ENCODE measurements at places on chromosomes 4 and X. TPM values are rescaled to one million over a fixed set of nuclear protein-coding genes. Genes with fewer than 3 reads are reported as not detected.
A peak's percentile ranks its signal among the peaks of the same experiment; 100 is the strongest.

The SPANXN3 gene
- total RNA-seq, result not detected

The KLHL8 gene
- 6.5 TPM for total RNA-seq

The OTUD6A gene
- 0.13 TPM for total RNA-seq

DNA sequence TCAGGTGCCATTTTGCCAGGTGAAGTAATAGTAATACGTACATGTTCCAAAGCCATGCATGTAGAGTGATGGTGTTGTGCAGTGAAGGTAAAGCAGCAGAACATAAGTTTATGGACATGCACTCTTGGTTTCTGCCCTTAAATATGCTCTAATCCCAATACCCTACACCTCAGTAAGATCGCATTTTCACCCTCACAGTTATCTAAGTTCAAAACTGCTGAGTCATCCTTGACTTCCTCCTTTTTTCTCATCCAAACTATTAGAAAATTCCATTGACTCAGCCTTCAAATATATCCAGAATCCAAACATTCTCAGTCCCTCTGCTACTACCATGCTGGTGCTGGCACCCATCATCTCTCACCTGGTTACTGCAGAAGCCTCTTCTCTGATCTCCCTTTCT is 652.9 kb upstream of the IGFBP7 start:
- DNase-seq, result no peak

- DNase-seq, result no peak
Measured at GRCh38 chr4:168879188-168879587, 130.9 kb downstream of the CBR4 start.

DNA sequence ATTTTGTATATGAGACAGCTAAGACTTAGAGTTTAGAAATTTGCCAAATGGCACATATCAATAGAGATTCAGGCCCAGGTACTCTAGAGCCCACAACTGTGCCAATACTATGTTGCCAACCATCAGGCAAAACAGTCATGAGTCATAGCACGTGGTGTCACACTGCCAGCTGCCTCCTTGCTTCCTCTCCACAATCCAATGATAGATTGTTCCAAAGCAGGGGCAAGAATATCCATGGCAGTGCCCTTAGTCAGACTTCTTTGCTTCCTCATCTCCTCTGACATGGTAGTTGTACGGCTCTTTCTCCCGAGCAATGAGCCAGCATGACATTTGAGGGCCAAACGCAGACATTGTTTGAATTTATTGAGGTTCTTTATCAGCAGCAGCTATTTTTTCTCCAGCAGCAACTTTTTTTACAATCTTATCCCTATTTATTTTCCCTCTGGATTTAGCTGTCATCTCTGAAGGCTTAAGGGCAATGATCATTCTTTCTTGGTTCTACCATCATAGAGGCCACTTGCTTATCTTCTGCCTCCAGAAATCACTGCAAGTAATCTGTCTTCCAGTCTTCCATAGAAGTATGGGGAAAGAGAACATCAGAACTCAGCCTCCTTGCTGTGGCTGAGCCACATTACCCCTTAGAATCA is 169.7 kb downstream of the COL4A6 start:
- DNase-seq, result no peak

- no peak for DNase-seq
Measured at GRCh38 chr4:108035691-108036090, 46.0 kb downstream of the HADH start.

DNA sequence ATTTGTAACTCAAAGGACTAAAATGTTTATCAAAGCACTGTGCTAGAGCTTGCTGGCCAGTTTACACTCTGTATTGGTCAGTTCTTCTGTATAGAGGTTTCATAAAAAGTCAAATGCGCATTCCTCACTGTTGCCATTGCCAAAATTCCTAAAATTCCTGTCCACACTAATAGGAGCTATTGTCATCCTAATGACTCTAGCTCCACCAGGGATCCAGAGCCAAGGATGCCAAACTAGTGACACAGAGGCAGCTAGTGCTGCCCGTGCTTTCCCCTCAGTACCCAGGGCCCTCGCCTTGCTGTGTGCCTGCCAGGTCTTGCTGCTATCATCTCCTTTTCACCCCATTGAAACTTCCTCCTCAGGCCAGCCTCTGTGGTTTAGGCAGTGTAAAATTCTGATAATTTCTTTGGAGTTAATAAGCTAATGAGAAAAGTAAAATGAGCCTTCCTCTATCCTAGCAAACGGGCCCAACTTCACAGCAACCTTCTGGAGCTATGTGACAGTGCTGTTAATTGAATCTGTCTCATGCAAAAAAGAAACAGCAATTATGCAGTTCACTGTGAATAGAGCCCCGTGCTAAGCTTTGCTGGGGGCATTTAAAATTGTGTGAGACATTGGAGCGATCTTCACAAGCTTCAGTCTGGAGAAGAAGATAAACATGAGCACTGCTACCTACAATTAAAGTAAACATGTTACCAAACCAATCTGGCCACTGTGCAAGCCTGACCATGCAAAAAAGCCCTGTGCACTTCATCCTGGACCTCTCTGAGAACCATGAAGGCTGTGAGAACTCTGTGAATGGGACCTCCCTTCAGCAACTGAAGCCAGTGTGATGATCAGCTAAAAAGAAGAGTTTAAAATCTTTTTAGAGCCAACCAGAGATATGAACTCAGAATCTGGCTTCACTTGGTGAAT is 43.1 kb upstream of the FGF2 start:
- peak; percentile 78 for DNase-seq

DNA sequence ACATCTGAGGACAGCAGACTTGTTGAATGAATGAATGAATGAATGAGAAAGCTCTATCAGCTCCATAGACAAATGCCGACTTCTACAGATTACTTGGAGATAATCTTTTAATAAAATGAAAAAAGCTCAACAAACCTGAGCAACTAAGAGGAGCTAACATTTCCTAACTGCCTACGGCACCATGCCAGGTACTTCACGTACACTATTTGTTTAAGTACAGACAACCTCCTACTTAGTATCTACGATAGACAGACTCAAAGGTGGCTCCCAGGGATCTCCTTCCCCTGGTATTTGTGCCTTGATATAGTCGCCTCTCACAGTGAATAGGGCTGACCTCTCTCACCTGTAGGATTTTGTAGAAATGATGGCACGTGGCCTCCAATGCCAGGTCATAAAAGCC is 412.2 kb upstream of the FAT1 start:
- no peak for DNase-seq

DNA sequence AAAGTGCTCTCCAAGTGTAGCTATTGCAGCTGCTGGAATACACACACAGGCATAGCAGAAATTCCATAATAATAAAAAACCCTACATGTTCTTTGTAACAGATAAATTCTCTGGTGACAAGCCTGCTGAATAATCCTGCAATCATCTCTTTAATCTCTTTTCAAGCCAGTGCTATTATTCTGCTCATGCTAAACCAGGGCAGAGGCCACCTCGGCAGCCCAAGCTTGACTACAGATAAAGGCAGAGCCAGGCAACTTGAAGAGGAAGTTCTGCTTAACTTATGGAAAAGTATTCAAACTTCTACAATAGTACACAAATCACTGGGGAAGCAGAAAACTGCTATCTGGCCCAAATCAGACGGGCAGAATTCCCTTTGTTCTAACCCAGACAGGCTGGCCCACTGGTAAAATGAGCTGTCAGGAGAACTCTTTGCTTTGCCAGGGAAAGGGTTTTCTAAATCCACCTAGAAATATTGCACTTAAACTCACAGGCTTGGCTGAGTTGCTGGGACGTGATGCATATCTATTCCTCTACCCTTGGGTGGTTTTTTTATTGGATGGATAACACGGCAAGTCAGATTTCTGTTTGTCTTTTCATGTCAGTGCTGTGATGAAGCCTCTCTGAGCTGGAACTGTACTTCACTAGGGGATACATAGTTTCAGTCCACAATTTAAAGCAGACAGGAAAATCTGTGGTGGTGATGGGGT is 70.5 kb downstream of the GATB start:
- DNase-seq, result no peak

DNA sequence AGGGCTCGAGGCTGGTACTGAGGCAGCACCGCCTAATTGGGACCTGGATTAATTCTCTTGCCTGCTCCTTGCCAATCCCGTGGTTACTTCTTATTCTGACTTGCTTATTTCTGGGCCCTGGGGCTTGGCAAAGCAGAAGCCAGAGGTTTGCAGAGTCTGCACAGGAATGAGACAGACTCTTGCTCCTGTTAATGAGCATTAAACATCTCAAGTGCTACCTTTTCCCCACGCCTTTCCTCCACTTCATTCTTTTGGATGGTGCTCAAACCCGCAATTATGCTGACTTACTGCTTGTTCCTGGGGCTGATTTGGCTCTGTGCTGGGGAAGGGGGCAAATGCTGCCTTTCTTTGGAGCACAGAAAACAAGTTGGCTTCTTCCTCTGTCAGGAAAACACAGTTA is 16.5 kb upstream of the STOX2 start:
- DNase-seq, result no peak

- no peak for DNase-seq
Measured at GRCh38 chrX:127888767-127889166, 163.4 kb downstream of the ACTRT1 start.

DNA sequence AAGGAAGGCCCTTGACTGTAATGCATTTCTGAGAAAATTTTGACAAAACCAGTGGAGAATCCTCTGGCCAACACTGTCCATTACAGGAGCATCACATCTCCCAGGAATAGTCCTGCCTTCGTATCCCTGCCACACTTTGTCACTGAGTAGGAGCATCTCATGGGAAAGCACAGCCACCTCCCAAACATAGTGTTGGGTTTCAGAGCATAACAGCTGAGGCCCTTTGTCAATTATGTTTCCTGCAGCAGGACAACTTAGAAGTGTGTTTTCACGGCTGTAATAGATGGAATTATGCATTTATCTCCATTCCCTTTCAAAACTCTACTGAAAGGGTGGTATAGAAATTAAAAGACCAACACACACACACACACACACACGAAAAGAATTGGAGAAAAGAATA is 91.1 kb upstream of the SMAD1 start:
- DNase-seq, result no peak

GRCh38 chrX:42107495-42108488 is 184.4 kb upstream of the CASK start:
- no peak for DNase-seq
